Stimulated activated CD8-positive, alpha-beta memory T cell treated with anti-CD3 and anti-CD28 coated beads, Interleukin-7, amount 100 ng/mL, for 48 hours (primary cell): ENCODE measurements at places on chromosomes 6 and 20.
A peak's percentile ranks its signal among the peaks of the same experiment; 100 is the strongest.

GRCh38 chr6:105606831-105607463, 204.1 kb upstream of the PREP start:
- DNase-seq, result no peak

GRCh38 chr20:46894579-46894958, at the start of gene EYA2:
Gene EYA2 (plus strand): TSS chr20:46894843. CDS start chr20:46990011, 95,168 bp downstream.
- no peak for DNase-seq

GRCh38 chr20:50191065-50191543, 474 bp downstream of the CEBPB start:
- peak; percentile 34 for DNase-seq

DNA sequence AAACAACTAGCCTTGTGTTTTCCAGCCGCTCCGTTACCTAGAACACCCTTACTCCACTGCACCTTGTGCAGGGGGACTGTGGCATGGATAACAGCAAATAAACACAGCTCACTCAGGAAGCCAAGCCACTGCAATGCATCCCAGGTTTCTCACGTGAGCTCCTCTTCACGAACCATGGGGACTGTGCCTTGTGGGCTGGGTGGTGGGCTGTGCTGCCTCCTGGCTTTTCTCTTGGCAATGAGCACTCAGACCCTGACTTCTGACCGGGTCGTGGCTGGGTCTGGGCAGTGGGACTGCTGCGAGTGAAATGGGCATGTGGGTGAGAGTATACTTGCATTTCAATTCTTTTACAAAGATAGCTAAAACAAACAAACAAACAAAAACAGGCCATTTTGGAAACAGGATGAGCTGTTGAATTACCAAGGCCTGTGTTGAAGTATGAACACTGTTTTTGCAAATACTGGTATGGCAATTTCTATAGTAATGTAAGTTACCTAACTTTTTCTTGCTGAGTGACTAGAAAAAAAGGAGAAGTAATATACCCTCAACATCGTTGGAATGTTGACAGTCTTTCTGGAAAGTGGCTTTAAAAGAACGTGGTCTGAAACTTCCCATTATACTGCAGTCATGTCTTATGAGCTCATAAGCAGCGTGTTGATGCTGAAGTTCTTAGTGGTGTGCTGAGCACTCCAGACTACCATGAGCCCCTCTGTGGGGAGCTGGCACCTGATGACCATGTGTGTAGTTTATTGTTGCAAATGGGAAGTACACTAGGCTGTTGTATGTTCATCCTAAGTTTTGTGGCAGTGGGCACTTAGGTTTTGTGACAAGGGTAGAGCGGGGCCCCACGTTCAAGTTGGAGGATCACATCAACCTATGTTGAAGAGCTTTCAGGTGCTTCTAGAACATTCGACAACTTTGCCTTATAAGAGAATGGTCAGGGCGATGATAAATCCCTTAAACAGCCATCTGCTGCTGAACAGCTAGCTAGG, 120.4 kb downstream of the ARMC2 start:
- no peak for DNase-seq

DNA sequence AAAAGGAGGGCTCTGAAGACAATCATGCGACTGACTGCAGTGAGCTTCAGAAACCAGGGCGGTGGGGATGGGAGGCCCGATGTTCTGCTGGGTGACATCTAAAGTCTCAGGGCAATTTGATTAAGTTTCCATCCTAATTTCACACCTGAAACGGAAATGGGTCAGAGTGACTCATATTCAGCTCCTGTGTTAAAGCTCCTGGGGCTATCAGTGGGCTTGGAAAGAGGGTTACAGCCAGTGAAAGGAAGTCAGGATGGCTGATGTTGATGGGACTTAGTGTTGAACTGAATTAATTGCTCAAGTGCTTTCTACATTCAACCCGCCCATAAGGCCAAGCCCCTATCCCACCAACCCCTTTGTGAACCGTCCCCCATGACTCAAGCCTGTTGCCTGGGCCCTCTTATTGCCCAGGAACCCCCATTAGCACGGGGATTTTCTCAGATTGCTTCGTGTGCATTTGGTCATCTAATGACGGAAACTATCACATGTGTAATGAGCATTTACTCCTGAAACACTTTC, 47.1 kb upstream of the TBC1D7 start:
- DNase-seq, result peak; percentile 33

GRCh38 chr20:45067558-45067957, 33.4 kb downstream of the KCNS1 start:
- DNase-seq, result no peak

GRCh38 chr6:12421596-12421995, 131.4 kb downstream of the EDN1 start:
- DNase-seq, result no peak

GRCh38 chr6:39021779-39022178, 26.8 kb upstream of the GLP1R start:
- no peak for DNase-seq

- DNase-seq, result no peak
Measured at GRCh38 chr6:122648726-122649125, 38.5 kb downstream of the PKIB start.
